ENCODE measurements at places on chromosomes 16 and 17. TPM values are rescaled to one million over a fixed set of nuclear protein-coding genes. Genes with fewer than 3 reads are reported as not detected.

DNA sequence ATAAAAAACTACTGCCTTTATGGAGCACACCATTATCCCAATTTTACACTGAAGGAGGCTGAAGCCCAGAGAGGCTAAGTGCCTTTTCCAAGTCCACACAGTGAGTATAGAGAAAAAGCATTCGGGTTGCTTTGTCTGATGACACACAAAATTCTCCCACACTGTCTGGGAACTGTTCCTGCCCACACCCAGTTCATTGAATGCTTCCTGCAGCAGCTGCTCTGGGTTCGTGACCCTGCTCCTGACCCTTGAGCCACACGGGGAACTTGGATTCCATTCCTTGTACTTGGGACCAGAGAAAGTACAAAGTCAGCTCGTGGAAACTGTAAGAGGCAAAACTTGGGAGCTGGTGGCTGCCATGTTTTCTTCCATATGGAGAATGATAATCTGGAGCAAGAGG, 57.9 kb downstream of the AKAP1 start:
- no peak for DNase-seq

DNA sequence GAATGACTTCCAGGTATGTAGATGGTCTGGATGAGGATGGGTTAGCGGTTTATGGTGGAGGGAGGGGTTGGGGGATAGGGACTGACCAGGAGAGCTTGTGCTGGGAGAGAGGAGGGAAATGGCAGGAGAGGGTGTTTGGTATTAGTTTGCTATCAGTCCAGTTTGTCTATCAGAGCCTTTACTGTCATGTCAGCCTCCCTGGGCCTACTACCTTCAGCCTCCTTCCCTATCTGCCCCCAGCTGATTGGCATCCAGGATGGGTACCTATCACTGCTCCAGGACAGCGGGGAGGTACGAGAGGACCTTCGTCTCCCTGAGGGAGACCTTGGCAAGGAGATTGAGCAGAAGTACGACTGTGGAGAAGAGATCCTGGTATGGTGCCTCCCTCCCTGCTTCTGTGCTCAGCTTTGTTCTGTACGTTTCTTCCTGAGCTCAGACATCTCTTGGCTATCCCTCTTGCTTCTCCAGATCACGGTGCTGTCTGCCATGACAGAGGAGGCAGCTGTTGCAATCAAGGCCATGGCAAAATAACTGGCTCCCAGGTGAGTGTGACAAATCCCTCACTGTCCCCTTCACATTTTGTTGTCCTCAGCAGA, 3.8 kb downstream of the EIF5A start:
- no peak for DNase-seq

- DNase-seq, result no peak
Observed at GRCh38 chr16:67399749-67400704, 6.7 kb upstream of the TPPP3 start.

DNA sequence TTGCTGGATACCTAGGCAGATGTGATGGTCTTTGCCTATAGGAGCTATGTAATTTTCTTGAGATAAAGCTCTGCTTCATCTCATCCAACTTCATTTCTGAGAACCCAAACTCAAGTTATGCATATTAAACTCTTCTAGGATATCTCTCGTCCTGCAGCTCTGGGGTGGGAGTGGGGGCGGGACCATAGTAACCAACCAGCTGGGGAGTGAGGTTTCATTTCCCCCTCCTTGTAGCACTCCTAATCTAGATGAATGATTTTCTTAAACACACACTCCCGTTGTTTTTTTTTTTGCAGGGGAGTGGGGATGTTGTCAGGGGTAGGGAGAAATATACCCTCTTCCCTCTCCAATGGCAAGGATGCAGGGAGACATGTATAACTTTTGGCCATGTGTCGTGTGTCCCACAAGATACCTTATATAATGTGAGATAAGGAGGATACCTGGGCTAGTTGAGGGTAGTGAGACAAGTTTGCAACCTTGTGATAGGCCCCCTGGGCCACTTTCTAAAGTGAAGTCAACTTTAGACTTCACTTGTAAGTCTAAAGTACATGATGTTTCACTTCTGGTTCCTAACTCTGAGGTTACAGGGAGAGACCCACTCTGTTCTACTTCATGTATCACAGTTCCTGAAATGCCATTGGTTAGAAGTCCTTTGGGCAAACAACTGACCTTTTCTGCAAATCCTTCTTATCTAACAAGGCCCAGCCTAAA, 10.5 kb upstream of the HEATR6 start:
- DNase-seq, result no peak

GRCh38 chr17:21251337-21252010, 1.7 kb downstream of the NATD1 start:
- no peak for DNase-seq

GRCh38 chr16:5616841-5617240, 519.2 kb upstream of the EEF2KMT start:
- DNase-seq, result no peak

DNA sequence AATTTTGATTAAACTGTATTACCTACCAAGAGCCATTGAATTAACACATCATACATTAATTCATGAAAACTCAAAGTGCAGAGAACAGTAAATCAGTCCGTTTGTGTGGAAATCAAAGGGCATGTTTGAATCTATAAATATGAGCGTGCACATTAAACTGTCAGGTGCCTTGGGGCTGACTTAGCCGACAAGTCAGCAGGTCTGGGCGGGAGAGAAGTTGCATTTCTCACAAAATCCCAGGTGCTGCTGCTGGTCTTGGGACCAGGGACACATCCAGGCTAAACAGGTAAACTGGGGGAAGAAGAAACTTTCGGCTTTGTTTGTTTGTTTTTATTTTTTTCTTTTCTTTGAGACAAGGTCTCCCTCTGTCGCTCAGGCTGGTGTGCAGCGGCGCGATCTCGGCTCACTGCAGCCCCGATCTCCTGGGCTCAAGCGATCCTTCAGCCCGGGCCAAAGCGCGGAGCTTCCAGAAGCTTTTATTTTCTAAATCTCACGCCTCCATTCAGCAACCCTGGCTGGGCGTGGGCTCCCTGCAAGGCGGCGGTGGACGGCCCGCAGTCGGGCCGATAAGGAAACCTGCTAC, 213.9 kb downstream of the MRTFB start:
- peak; percentile 55 for DNase-seq

DNA sequence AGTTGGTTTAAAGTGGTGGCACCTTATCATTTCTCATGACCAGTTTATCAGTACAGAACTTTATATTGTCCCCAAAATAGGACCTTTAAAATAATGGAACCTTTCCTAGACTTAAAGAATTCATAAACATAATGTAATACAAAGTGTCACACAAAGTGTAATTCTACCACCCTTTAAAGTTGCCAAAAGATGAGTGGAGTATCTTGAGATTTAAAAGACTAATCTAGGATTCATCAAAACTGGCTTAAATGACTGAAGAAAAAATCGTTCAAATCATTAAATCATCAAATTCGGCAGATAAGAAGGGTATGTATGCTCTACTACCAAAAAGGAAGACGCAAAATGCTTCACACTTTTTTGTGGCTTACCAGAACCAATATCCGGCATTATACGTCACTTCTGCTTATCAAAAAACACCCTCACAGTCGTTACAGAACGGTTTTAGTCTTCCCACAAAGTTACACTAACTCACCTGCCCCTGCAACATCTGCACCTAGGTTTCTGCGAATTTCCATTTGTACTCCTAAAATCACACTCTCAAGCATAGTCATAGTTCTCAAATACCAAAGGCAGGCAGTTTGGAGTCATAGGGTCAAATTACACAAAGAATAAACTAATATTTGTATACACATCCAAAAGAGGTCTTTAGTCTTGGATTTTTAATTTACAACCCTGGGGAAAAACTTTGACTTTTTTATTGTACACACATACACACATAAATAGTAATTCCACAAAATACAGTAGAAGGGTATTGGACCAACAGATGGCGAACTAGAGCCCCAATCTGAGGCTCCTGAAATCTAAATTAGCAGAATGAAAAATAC, 1.4 kb upstream of the KANSL1 start:
- DNase-seq, result peak; percentile 51

- no peak for DNase-seq
Observed at GRCh38 chr17:14437176-14437575, 136.3 kb downstream of the HS3ST3B1 start.

- DNase-seq, result no peak
Observed at GRCh38 chr17:79938336-79939093, 97.2 kb downstream of the TBC1D16 start.

GRCh38 chr17:55086635-55087058, 118.1 kb downstream of the STXBP4 start:
- DNase-seq, result no peak

DNA sequence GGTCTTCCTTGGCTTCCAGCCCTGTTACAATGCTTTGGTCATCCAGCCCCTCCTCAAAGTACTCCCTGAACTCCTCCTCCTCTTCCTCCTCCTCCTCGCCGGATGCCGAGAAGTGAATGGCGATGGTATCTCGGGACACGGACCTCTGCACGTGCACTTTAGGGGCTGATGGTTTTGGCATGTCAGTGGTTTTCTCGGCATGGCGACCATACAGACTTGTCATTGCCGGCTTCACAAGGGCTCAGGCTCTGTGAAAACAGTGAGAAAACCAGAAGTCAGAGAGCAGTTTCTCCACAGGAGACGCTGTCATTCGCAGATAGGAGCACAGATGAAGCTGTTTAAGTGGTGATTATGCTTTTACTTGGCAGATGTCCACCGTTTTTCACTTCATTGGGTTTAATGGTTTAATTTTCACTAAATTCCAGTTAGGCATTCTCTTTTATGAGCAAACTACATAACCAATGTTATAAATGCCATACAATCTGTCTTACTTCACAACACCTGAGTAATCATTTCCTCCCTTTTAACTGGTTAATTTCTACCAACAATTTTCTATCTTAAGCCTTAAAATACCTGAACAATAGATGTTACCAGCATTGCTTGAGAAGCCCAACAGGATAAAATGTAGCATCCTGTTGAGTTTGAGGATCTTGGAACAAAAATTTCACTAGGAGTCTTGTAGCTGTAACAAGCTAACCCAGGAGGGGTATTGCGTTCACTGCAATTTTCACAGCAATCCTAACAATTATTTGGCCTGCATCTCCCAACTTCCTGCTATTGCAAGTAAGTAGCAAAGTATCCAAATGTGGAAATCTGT, 48.9 kb downstream of the TEX2 start:
- no peak for DNase-seq

Gene SBK1
- total RNA-seq, result 22.9 TPM

Gene GRAP
- total RNA-seq, result 50.2 TPM

Gene DNAAF8
- total RNA-seq, result 0.18 TPM

Gene MYH11
- 0.51 TPM for total RNA-seq

Gene RNF227
- total RNA-seq, result 0.77 TPM

Gene FZD2
- total RNA-seq, result 12.9 TPM

Gene CDRT15L2
- total RNA-seq, result not detected

Gene CFAP97D1
- 0.10 TPM for total RNA-seq

Measured in endothelial cell (in vitro differentiated cells).